Gastrocnemius medialis (tissue), 4 donors: ENCODE measurements at places on chromosomes 2 and 18. TPM values are rescaled to one million over a fixed set of nuclear protein-coding genes. Genes with fewer than 3 reads are reported as not detected.

The MOCOS gene
- total RNA-seq = 2.8 TPM

The MEP1B gene
- not detected for total RNA-seq

The TEKT4 gene
- total RNA-seq = not detected

The PROKR1 gene
- 0.10 TPM for total RNA-seq

The FMNL2 gene
- total RNA-seq = 17.2 TPM

The TFCP2L1 gene
- total RNA-seq = 1.2 TPM

The NEB gene
- total RNA-seq = 7,278 TPM

The PAX8 gene
- 8.7 TPM for total RNA-seq

DNA sequence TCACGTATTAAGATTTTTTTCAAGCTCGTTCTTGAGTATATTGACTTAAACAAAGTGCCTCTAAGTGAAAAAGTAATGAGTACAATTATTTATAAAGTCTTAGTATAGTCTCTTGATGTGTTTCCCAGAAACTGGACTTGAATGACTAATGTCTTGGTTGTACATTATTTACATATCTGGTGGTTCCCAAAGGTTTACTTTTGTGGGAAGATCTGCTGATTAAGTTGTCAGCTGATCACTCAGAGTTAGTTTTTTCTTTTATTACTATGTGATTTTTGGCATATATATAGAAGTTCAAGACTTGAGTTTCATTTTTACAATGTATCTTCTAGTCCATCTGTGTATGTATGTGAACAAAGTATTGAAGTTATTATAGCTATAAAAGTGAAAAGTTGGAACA is 29.5 kb downstream of the RNF144A start:
- DNase-seq = no peak

GRCh38 chr2:191544461-191545062 is 133.4 kb upstream of the NABP1 start:
- DNase-seq = no peak

GRCh38 chr2:128818704-128819491 is 500.2 kb upstream of the HS6ST1 start:
- DNase-seq = no peak

- no peak for DNase-seq
Measured at GRCh38 chr2:236576087-236576486, 6.5 kb downstream of the ACKR3 start.

GRCh38 chr2:113253453-113253852 is 25.3 kb downstream of the PAX8 start:
- no peak for DNase-seq

GRCh38 chr2:27204566-27204965 is 7.3 kb upstream of the ATRAID start:
- no peak for DNase-seq

GRCh38 chr2:46942143-46942526 is 26.5 kb upstream of the MCFD2 start:
- no peak for DNase-seq

DNA sequence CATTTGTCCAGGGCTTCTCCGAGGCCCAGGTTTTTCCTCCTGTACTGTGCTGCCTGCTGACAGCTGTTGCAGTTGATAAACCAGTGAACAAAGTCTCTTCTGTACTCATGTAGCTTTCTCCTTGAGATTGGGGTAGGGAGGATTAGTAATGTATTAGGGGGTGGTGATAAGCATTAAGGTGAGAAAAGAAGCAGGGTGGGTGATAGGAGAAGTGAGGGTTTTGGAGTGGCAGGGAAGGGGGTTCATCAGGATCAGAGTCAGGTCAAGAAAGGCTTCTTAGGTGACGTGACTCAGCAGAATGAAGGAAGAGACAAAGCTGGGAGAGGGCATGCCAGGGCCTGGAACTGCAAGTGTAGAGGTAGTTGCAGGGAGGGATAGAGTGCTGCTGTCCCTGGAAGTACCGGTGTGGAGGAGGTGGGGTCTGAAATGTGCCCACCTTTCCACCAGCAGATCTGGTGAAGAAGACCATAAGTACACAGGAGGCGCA is 48.7 kb downstream of the PKP4 start:
- DNase-seq = no peak

DNA sequence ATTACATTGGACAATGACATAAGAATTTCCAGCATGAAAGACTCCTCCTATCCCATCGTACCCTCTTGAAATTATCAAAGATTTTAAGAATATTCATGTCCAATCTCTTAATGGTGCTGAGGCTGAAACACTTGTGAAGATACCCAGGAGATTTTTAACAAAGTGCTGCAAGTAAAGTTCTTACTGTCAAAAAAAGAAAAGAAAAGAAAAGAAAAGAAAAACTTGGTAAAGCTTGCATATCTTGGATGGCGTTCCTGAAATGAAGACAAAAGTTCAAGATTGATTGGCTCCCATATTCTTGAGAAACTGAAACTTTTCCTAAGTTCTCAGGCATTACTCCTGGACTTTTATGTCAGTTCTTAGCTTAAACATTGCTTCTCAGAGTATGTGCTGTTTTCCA is 1010.5 kb upstream of the PIK3C3 start:
- DNase-seq = no peak

- DNase-seq = no peak
Measured at GRCh38 chr2:50854381-50854780, 177.6 kb downstream of the NRXN1 start.

- DNase-seq = no peak
Measured at GRCh38 chr18:49486134-49486533, 900 bp downstream of the C18orf32 start.

DNA sequence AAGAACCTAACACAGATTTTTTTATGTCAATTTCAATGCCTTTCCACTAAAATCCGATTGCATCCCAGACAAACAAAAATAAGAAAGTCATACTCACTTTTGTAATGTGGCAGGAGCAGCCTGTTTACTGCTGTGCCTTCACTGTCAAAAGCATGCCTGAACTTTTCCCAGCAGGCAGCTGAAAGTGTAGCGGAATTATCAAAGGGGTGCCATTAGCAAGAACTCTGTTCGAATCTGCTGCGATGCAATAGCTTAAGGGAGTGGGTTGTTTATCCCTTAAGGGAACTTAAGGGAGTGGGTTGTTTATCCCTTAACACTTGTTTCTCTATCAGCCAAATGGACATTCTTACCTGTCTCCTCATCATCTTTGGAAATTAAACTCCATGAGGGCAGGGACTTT is 243.5 kb downstream of the PAX3 start:
- DNase-seq = no peak

- no peak for DNase-seq
Measured at GRCh38 chr18:64519201-64519600, 370.3 kb upstream of the LINC00305 start.

DNA sequence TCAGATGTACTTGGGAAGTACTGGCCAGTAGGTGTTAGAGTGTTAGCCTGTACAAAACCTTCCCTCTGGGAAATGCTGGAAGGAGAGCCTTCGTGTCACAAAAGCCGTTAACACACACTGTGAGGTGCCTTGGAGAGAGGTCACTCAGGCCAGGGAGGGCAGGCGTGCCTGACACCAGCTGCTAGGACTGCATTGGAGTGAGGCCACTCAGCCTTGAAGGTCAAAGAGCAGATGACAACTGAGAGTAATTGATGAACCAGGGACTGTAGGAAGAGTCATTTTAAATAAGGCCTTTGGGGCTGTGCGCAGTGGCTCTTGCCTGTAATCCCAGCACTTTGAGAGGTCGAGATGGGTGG is 45.4 kb downstream of the ASAP2 start:
- no peak for DNase-seq

DNA sequence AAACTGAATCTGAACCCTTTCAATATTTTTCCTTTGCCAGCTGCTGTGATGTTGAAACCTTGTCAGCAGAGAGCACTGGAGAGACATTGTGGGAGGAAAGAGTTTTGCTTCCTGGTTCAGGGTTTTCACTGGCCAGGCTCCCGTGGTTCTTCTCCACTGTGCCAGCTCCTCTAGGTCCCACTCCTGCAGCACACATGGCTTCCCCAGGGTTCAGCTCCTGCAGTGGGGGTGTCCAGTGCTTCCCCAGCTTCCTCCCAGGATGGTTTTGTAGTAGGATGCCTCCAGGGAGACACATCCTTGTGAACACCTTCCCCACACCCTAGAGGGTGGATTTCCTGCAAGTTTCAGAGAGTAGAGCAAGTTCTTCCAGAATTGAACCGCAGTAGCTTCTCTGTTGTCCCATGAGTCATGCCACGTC is 24.0 kb upstream of the SULT1C3 start:
- no peak for DNase-seq
